ENCODE measurements at places on chromosomes 5 and 9.

DNA sequence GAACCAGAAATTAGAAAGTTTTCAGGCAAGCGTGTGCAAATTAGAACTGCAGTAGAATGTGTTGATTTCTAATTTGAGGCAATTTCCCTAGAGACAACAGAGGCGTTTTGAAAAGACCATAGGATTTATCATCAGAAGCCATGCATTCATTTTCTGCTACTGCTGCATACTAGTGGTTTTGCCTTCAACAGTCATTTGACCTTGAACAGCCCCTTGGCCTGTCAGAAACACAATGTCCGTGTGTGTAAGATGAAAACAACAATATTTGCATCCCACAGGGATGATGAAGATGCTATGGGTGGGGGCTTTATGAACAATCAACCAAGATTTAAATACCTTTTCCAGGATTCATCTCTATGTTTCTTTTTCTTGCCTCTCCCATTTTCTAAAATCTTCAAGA lies 73.7 kb downstream of the PDE4D start:
- no peak for DNase-seq

DNA sequence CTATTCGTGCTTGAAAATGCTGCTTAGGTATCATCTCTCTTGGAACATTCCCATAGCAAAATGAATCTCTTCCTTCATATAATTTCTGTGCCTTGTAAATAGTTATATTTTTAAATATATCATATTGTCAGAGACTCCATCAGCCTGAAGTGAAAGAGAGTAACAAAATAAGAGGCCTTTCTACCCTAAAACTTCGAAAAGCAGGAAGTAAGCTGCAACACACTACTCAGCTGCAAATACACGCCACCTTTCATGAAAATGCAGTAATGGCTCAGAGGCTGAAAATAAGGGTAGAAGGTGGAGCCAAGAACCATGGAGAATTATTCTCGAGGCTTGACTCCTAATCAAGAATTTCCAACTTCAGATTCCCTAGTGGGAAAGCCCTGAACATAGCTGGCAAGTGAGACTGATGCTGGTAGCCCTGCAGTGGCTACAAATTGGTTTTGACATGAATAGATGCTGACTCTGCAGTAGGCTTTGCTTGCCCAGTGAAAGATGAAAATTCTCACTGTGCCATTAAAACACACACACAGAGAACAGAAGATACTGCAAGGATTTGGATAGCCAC lies 30.2 kb upstream of the PTGER4 start:
- DNase-seq, result no peak

DNA sequence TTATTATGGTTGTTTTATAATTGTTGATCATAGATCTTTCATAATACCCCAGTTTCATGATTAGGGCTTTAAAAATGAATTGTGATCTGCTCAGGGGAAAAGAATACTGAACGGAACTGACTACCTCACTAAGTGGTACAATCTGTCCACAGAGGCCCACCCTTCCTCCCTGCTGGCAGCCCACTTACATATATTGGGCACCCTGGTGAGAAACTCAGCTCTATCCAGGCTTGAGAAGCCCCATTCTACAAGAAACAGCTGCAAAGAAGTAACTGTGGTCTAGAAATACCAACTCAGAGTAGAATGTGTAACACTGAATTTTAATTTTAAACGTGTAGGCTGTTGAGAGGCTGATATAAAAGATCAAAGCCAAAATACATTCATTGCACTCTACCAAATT lies 46.9 kb downstream of the TSSK1B start:
- DNase-seq, result no peak

DNA sequence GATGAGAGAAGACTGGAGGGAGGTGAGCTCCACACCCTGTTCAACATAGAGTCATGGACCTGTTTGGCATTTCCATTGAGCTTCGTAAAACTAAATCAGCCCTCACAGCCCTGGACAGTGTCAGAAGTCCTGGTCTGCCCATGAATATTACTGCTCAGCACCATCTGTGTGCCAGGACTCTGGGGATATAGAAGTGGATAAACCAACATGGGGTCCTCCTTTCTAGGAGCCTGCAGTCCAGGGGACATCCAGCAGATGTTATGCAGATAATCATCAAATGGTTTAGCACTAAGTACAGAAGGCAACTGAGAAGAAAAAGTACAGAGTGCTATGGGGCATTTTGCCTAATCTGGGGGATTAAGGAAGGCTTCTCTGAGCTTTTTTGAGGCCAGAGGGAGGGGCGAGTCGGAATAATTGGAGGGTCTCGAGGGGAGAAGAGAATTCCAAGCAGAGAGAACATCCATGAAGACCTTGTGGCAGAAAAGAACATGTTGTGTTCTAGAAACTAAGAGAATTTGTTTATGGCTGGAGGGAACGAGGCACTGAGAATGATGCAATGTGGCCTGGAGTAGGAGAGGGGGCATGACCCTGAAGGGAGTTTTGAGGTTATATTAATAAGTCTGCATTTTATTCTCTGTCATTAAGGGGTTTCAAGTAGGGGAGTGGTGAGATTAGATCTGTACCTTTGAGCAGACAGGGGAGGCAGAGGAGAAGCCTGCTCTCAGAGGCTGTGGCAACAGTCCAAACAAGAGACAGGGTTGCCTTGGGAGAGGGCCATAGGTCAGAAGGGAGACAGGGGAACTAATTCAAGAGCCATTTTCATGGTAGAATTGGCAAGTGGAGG lies 63.5 kb upstream of the SLC2A8 start:
- peak; percentile 45 for DNase-seq

GRCh38 chr5:34503379-34504253 lies 152.5 kb upstream of the RAI14 start:
- no peak for DNase-seq

GRCh38 chr9:119307471-119307870 lies 61.8 kb downstream of the BRINP1 start:
- no peak for DNase-seq

GRCh38 chr5:100142607-100143006 lies 392.6 kb upstream of the FAM174A start:
- DNase-seq, result no peak

DNA sequence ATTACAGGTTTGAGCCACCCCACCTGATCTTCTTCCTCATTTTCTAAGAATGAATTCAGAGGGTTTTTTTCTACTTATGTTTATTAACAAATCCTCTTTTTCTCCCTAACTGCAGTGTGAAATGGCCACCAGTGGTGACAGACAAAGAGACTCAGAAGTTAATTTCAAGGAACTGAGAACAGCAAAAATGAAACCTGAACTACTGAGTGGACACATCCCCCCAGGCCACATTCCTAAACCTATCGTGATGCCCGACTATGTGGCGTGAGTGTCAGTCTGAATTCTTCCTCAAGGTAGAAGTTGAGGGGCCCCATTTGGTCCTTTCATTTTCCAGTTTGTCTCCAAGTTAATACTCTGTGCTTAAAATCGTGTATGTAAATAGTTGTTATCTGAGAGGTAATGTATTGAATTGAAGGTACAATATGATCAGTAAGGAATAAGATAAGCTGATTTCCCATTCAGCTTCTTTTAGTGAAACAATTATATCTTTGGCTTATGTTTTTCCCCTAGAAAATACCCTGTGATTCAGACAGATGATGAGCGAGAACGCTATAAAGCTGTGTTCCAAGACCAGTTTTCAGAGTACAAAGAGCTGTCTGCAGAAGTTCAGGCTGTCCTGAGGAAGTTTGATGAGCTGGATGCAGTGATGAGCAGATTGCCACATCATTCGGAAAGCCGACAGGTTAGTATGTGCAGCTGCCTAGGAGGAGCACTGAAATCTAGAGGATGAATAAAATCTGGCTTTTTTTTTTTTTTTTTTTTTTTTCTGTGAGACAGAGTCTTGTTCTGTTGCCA lies 17.7 kb downstream of the MARVELD2 start:
- DNase-seq, result no peak

DNA sequence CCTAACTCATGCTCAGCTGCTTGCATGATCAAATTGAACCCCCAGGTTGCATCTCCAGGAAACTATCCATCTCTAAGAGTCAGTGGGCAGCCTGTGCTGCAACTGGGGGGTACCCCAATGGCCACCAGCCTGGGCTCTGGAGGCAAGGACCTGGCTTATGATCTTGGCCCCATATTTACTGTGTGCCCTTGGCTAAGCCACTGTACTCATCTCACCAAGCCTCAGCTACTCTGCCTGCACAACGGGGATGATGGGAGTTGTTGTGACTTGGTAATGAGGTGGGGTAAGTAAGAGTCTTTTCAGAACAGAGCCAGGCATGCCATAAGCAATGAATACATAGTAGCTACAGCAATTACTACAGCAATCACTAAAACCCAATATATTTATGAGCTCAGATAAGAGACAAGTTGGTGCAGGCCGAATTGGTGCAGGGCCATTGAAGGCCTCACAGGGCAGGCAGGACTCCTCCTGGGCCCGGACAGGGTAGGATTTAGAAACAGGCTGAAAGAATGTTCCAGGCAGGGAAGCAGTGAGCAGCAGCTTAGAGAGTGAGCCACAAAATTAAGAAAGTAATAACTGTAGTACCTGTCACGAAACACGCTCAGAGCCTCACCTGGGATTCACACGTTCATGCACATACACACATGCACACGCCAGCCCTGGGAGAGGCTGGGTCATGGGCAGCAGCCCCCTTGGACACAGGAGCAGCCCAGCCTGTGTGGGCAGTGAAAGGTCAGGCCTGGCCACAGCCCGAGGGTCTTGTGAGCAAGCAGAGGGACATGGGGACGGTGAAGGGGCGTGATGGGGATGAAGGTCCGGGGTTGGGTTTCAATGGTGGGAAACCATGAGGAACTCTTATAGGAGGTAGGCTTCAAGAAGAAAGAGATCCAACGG lies 74.1 kb downstream of the PAX5 start:
- no peak for DNase-seq

- no peak for DNase-seq
These were observed 158.3 kb downstream of the FAM174A start for GRCh38 chr5:100693481-100693880.

DNA sequence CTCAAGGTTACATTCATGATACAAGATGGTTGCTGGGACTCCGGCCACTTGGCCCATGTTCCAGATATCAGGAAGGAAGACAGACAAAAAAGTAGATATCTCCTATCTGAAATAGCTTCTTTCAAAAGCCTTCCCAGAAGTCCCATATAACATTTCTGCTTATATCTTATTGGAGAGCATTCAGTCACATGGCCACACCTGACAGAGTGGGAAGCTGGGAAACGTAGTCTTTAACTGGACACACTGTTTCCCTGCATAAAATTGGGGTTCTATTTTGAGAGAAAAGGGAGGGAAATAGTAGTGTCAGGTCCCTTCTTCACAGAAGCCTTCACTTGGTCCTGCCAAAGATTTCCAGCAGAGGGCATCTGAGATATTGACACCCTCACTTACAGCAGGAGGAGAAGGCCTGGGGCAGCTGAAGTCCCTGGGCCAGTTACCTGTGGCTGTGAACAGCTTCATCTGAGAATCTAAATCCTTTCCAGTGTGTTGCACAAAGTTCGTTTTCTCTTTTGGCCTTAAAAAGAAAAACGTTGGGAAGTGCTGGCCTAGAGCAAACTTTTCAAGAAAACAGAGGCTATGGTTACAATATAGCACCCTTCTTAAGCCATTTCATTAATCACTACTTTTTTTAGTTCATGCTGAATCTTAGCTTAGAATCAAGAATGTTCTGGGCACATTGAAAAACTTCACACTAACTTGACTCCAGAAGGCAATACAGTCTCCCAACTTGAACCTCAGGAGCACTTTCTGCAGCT lies 33.5 kb downstream of the SPEF2 start:
- no peak for DNase-seq

Measured in uterus (tissue), 4 donors.